ENCODE measurements at places on chromosomes 12 and 14.

- peak; percentile 1 for DNase-seq
These were observed 36.2 kb upstream of the ETNK1 start for GRCh38 chr12:22588817-22589216.

- no peak for DNase-seq
These were observed at the start of gene HOXC12 for GRCh38 chr12:53954694-53955035. Gene HOXC12, plus strand, starts transcription at chr12:53954903. Its CDS starts 27 bp downstream, at chr12:53954930.

GRCh38 chr12:105470601-105471000, 140.1 kb downstream of the C12orf75 start:
- no peak for DNase-seq

GRCh38 chr14:28831126-28831525, 64.5 kb downstream of the FOXG1 start:
- DNase-seq: no peak

GRCh38 chr12:3313675-3314663, 177.0 kb upstream of the PRMT8 start:
- DNase-seq: peak; percentile 92

DNA sequence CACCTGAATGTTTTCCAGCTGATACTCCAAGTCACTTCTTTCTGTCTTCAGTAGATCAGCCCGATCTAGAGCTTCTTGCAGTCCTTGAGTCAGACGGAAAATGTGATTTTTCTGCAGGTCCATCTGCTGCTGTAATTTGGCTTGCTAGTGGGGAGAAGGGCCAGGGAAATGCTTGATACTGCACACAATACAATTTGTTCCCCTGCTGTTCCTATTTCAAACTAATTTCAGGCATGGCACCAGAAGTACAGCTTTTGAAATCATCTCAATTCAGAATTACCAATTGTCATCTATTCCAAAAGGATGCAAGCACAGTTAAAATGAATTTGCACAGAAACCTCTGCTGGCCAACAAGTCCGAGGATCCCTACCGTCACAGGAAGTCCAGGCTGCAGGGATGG, 53.4 kb downstream of the PRKAB1 start:
- DNase-seq: peak; percentile 81

Measured in muscle of leg (tissue), 16 donors.